ENCODE measurements at places on chromosomes 11 and 22. TPM values are rescaled to one million over a fixed set of nuclear protein-coding genes. Genes with fewer than 3 reads are reported as not detected.

KCNK7 gene
- not detected for total RNA-seq

GP1BB gene
- total RNA-seq: 1.1 TPM

DDI1 gene
- total RNA-seq: not detected

HSPB2 gene
- 2.5 TPM for total RNA-seq

ATP5MG gene
- total RNA-seq: 89.8 TPM

C11orf16 gene
- total RNA-seq: not detected

POLR2F gene
- total RNA-seq: 51.1 TPM

APOL5 gene
- not detected for total RNA-seq

CHST1 gene
- 11.6 TPM for total RNA-seq

ANKRD13D gene
- 97.4 TPM for total RNA-seq

MMP27 gene
- not detected for total RNA-seq

MUC2 gene
- total RNA-seq: 881 TPM

FZD4 gene
- total RNA-seq: 7.9 TPM

CD3G gene
- 7.0 TPM for total RNA-seq

ANO1 gene
- 3.5 TPM for total RNA-seq

DGCR2 gene
- total RNA-seq: 49.5 TPM

C1QTNF4 gene
- 4.4 TPM for total RNA-seq

Measured in Peyer's patch (tissue), 4 donors.